ENCODE measurements at places on chromosomes 11 and 22.

DNA sequence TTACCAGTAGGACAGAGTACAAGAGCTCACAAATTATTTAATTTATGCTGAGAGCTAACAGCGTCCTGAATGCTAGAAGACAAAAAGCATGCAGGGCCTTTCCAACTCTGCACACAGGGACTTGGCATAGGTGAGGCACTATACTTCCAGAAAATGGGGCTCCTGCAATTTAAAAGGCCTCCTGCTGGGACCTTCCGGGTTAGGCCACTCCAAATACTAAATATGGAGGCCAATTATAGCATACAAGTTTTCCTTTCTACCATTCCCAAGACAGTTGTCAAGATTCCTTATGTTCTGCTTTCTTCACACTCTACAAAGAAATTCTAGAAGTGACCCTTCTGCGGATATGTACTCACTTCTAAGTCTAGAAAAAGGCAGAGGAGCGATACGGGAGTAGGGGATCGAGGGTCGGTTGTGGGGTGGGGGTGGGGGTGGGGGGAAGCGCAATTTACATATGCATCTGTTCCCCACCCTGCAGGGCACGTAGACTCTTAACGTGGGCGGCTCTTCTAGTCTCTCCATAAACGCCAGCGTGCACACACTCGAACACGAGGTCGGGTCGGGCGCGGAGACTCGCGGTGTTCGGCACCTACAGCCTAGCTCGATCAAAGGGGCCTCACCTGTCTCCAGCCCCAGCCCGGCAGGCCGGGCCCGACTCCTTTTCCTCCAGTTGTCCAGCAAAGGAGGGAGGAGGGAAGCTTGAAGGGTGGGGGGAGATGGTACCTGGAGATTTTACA lies 728 bp downstream of the DCUN1D5 start:
- DNase-seq, result peak; percentile 45

- DNase-seq, result no peak
These were observed 21.6 kb upstream of the TMEM191C start for GRCh38 chr22:21445437-21446127.

DNA sequence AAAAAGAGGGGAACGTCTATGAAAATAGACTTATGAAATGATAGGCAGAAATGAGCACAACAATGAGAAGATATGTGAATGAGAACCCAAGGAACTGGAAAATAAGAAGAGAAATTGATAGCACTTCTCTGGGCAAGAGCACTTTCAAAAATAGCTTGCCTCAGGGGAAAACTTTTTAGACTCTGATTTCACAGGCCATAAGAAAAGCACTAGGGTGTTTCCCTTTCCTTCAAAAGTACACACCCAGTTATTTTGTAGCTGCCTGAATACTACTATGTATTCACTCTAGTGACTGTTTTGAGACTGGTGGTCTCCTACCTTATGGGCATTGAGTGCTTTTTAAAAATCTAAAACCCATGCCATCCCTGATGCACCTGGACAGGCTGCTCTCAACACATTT lies 172.3 kb upstream of the SOX6 start:
- DNase-seq, result no peak

DNA sequence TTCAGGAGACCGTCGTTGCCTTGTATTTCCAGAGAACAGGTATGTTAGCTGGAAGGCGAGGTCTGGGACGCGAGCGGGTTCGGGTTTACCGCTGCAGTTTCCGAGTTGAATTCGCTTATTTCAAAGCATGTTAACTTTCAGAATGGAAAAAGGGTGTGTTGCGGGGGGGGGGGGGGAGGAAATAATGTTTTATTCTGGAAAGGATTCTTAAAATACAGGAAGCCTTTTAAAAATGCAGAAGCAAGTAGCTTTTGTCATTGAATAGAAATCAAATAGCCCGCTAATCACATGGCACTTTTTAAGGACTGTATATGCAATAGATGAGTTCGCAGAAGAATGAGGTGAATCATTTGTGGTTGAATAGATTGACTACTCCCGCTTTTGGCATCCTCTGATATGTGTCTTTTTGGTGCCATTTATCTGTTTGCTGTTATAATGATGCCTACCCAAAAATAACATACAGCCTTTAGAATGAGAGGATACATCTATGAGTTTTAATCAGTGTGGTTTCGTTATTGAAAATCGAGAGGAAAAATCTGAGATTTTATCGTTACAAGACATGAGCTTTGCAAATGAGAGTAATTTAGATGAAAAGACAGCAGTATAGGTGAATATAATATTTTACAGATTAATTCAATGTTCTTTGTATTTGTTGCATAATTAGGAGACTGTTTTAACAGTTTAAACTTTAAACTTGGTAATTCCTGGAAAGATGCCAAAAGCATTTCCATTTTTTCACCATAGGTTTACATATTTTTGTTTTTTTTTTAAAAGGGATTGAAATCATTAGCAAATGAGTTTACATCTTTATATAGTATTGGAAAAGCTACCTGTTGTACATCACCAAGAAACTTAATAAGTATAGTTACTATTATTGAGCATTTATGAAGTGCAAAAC lies 1.7 kb downstream of the PDE3B start:
- peak; percentile 31 for DNase-seq

- DNase-seq, result peak; percentile 67
These were observed 178.8 kb upstream of the MTMR2 start for GRCh38 chr11:96102664-96103078.

DNA sequence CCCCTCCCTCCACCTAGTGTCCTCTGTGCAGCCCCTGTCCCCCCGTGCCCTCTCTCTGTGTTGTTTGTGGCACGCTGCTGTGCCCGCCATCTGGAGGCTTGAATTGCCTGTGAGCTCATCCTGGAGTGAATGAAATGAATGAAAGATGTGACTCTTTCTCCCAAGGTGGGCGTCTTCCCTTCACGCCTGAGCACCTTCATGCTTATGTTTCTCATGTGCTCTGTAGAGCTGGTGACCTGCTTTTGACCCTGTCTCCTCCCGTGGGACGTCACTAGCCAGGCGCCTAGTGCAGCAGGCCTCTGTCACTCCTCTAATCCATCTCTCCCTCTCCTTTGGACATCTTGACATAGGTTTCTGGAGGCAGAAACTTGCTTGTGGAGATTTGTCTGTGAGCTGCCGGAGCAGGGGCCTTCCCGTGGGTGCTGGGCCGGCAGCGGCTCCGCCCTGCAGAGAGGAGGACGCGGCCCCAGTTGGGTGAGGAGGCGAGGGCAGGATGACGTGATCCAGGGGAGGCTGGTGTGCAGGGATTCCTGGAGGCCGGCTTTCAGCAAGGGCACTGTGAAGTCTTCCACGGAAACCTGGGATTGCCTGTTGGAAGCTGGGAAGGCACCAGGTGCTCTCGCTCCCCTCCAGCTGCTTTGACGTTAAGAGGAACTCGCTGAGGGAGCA lies 40.6 kb downstream of the MUC6 start:
- no peak for DNase-seq

DNA sequence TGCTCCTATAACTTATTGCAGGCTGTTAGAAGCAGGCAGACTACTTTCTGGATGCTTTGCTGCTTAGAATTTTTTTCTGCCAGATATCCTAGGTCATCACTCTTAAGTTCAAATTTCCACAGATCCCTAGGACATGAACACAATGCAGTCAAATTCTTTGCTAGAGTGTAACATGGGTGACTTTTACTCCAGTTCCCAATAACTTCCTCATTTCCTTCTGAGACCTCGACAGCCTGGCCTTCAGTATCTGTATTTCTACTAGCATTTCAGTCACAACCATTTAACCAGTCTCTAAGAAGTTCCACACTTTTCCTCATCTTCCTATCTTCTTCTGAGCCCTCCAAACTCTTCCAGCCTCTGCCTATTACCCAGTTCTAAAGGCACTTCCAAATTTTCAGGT lies 60.4 kb upstream of the ZBED5 start:
- no peak for DNase-seq

DNA sequence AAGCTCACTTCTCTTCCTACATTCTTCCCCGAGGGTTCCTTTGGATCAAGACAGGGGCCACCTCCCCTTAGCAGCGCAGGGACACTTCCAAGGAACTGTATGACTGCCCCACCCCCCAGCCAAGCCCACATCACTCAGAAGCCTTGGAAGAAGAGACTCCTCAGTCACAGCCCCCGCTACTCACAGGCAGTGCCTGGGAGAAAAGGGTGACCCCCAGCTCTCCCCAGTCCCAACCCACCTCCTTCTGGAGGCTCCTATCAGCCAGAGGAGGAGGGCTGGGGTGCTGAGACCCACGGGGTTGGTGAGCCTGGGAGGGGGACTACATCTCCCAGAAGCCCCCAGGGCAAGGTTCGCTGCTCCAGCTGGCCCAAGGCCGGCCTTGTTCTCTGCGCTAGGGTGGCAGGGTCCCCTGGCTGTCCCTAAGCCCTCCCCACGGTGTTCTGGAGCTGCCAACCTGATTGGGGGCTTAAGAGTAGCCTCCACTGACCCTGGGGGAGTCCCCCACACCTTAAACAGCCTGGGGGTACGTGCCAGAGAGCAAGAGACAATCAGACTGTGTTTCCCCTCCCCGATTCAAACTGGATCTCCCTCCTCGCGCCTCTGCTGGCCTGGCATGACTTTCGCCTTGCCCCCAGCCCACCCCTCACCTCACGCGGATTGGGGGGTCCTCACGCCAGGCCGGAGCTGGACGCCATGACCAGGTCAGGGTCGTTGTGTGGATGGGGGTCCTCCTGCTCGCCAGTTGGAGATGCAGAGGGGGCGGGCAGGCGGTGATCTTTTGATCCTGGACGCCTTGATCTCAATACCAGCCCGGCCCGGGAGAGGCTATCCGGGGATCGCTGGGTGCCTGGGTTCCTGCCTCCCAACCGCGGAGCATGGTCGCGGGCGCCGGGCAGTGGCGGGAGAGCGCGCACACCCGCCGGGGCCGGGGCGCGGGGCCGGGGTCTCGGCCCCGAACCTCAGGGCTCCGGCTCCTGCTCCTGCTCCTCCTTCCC lies 838 bp downstream of the BCL9L start:
- DNase-seq, result peak; percentile 63

GRCh38 chr22:17098379-17098819 lies 13.6 kb downstream of the IL17RA start:
- DNase-seq, result no peak

GRCh38 chr11:131885431-131885830 lies 515.0 kb downstream of the NTM start:
- no peak for DNase-seq

- no peak for DNase-seq
These were observed 185.3 kb upstream of the CTSC start for GRCh38 chr11:88522624-88523385.

- no peak for DNase-seq
These were observed 855.4 kb upstream of the CHORDC1 start for GRCh38 chr11:91078221-91078620.

GRCh38 chr11:72623052-72623451 lies 51.2 kb downstream of the PDE2A start:
- DNase-seq, result no peak

- DNase-seq, result peak; percentile 49
These were observed 139.3 kb downstream of the CADM1 start for GRCh38 chr11:115364896-115365295.

DNA sequence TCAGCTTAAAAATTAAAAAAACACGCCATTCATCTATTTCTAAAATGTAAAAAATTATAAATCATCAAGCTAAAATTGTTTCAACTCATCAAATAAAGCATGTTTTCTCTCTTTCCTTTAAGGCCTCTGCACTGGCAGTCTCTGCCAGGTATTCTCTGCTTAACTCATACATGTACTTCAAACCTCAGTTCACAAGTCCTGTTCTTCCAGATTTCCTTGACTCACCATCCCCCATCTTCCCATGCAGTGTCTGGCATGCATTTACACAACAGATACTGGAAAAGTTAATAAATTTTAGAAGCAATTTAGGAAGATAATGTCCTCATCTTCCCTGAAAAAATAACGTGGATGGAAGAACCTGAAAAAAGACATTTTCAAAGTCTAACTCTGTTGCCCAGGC lies 32.5 kb downstream of the CSTF3 start:
- no peak for DNase-seq

DNA sequence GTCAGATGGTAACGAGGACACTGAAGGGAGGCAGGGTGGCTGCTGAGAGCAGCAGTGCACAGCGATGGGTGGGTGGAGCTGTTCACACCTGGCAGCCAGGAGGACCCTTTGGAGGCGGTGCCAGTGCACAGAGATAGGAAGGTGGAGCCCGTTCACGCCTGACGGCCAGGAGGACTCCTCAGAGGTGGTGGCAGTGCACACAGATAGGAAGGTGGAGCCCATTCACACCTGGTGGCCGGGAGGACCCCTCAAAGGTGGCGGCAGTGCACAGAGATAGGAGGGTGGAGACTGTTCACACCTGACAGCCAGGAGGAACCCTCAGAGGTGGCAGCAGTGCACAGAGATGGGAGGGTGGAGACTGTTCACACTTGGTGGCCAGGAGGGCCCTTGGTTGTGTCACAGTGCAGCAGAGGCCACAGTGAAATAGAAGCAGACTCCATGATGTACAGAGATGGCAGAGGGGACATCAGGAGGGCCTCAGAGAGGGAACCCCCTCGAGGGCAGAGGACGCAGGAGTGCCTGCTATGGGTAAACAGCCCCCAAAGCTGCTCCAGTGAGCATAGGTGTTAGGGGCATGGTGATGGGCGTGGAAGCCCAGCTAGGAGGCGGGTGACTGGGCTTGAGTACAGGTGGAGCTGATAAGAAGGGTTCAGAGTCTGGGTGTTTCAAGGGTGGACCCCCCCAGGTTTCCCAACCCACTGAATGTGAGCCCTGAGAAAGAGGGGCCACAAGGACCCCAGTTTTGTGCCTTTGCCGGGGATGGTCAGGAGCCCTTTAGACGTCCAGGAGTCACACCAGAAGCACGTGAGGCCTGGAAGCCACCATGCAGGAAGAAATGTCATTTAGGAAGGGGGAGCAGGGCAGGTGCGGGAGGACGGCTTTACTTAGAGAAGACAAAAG lies 566.7 kb downstream of the BRD1 start:
- no peak for DNase-seq

DNA sequence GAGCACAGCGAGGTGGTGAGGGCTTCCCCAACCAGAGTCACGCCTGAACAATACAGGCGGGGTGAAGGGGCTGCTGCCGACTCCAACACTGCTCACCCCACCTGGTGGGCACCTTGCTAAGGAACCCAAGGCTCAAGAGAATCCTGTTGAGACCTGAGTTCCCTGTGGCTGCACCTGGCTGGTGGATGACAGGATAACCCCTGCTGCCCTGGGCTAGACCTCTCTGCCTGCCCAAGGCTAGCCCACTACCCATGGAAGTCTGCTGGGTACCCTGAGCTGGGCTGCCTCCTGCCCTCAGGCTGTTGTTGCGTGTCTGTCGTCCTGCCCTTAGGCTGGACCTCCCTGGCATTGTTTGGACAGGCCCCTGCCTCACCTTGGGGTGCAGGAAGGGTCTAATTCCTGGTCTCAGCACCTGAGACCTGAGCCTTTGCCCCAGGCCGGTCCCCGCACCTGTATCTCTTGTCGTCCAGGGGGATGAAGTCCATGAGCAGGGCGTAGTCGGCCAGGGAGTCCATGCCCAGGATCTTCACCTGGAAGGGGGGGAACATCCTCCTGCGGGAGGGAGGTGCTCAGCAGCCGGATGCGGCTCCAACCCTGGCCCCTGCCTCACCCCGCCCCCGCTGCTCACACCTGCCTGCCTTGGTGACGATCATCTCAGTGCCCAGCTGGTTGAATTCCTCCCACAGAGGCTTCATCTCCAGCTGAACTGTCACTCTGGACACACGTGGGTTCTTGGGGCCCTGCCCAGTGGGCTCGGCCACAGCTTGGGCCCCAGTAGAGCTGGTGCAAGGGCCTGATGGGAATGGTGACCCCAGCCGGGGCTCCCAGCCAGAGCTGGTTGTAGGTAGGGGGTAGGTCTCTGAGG lies 4.9 kb upstream of the NUDT8 start:
- no peak for DNase-seq

- DNase-seq, result no peak
These were observed 90.8 kb upstream of the KCNQ1OT1 start for GRCh38 chr11:2790568-2790921.
